DMS 273 treated with DMSO at 0.1 percent for 48 hours (cell line): ENCODE measurements at places on chromosomes 12 and 14.

GRCh38 chr14:52783206-52783605, 8.2 kb downstream of the GNPNAT1 start:
- no peak for DNase-seq

DNA sequence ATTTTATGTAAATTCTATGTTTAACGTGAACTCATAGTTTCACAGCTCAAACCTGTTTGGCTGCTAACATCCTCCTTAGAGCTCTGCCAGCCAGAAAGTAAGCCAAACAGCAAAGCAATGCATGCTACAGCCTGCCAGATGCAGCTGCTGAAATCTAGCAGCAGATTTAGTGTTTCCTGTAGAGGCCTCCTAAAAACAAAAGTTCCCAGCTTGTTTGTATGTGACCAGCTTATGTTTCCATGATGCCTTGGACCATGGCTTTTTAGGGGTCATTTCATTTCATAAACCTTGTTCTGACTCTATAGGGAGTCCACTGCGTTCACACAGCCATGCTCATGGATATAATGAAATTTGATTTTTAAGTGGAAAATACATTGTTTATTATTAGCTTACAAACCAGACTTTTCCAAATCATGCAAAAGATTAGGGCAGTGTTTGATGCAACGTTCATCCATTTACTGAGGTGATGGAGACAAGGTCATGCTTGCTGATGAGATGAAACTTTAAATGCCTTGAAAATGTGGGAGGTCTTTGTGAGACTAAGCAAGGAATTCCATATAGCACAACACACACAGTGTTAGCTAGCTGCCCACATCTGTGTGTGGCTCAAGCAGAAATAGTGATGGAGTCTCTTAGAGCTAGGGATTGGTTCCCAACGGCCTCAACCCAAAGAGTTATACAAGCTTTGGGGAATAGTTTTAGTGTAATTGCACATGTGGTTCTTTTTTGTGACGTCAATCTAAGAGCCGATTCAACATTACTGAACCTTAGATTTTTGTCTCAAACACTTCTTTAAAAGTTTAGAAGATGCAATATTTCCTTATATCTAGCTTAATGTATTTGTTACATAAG, 157.5 kb upstream of the LRIG3 start:
- DNase-seq = no peak

GRCh38 chr14:105200074-105200473, 19.0 kb upstream of the NUDT14 start:
- no peak for DNase-seq

- DNase-seq = no peak
Measured at GRCh38 chr14:52738409-52738808, 8.4 kb downstream of the STYX start.

DNA sequence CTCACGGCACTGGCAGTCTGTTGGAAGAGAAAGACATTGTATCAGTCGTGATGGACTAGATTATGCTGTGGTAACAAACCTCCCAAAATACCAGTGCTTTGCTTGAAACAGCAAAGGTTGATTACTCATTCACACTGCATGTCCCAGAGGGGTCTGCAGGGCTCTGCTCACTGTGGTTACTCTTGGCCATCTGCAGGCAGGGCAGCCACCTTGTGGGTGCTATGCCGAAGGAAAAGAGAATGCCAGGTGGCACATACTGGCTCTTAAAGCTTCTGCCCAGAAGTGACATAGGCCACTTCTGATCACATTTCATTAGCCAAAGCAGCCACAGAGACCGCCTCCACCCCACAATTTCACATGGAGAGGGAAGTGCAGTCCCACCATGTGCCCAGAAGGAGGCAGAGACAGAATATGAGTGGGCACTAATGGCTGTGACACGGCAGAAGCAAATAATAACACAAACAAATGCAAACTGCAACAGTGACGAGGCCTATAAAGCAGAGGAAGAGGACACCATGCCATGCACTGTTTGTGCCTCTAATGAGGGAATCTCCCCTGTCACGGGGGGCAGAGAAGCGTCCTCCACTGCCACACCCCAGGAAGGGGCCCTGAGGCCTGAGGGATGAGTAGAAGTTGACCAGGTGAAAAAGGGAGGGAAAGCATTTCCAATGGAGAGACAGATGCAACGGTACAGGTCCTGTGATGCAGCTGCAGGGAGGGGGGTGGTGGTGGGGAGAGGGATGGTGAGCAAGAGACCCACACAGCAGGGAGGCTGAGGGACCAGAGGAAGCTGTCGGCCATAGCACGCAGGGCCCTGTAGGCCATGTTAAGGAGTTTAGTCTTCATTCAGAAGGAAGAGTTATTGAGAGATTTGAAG, 51.7 kb upstream of the KICS2 start:
- no peak for DNase-seq

DNA sequence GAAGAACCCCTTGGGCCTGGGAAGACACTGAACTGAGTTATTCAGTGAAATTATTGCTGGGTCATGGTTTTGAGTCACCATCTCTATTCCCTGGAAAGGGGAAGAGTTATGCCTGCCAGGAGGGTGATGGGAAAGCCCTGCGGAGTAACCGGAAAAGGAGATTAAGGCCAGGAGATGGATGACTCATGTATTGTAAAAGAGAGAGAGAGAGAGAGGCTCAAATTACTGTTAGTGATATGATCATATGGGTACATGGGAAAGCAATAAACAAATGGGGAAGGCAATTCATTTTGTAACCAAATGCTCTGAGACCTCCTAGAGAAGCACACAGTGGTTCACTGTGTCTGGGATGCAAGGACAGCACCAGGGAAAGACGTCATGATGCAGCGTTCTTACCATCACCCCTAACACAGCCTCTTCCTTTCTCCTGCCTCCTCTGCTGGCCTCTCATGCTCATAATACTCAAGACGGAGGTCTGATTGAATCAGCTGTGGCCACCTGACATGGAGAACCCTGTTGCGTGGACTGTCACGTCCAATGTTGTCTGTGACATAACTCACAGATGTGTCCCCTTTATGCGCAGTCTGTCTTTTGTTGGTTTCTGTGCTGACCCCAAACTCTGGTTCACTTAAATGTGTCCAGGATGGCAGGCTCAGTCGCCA, 243.7 kb downstream of the TMEM132D start:
- DNase-seq = no peak

DNA sequence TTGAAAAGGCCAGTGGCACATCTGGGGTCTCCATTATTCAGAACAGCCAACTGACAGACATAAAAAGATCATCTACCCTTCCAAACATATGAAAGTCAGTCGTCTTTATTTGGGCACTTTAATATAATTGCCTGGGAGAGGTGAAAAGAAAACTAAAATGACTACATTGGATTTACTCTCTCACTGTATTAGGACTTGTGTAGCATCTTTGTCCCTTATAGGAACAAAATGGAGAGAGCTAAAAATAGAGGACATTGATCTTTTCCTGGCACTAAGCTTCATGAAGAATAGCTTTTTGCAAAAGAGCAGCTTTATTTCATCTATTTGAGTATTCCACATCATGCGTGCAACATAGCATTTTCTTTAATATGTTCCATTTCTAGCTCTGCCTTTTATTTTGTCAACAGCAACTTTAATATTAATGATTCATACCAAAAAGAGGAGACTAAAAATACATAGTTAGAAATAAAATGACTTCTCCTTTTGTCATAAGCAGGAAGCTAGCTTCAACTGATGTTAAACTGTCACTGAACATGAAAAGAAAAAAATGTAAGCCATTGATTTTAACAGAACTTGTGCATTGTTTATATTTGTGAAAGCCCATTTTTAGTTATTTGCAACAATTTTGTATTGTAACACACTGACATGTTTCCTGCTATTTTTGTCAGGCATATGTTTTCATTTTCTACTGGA, 254.6 kb downstream of the SEC23A start:
- DNase-seq = no peak

DNA sequence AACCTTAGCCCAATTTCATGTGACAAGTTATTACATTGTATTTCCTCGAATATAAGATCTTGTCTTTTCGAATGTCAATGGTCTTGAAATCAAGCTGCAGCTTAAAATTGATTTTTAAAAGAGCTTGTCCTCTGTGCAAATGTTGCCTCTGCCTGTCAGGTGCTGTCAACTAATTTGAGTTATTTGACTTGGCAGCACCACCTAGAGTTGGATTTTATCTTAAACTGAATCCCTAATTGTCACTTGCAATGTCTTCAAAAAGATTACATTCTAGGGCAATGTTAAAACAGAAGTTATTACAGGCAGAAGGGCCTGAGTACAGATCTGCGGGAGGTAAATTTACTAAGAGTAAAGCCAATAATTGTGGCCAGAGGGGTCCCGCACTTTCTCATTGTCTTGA, 26.2 kb upstream of the TUNAR start:
- no peak for DNase-seq

DNA sequence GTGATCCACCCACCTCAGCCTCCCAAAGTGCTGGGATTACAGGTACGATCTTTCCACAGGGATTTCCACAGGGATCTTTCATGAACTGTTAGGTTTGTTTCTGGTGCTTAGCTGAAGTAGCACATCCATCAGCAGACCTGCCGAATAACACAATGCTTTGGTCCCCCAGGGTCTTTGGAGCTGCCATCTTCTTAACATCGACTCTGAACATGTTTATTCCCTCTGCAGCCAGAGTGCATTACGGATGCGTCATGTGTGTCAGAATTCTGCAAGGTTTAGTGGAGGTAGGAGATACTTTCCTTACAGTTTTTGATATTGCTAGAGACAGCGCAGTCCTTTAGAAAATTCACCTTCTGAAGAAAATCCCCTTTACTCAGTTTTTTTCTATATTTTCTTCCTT, 36.3 kb downstream of the SLC17A8 start:
- DNase-seq = no peak

DNA sequence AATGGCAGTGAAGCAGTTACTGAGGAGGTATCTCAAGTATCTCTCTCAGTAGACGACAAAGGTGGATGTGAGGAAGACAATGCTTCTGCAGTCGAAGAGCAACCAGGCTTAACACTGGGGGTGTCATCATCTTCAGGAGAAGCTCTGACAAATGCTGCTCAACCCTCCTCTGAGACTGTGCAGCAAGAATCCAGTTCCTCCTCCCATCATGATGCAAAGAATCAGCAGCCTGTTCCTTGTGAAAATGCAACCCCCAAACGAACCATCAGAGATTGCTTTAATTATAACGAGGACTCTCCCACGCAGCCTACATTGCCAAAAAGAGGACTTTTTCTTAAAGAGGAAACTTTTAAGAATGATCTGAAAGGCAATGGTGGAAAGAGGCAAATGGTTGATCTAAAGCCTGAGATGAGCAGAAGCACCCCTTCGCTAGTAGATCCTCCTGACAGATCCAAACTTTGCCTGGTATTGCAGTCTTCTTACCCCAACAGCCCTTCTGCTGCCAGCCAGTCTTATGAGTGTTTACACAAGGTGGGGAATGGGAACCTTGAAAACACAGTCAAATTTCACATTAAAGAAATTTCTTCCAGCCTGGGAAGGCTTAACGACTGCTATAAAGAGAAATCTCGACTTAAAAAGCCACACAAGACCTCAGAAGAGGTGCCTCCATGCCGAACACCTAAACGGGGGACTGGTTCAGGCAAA, 216.6 kb downstream of the AKAP6 start:
- no peak for DNase-seq

DNA sequence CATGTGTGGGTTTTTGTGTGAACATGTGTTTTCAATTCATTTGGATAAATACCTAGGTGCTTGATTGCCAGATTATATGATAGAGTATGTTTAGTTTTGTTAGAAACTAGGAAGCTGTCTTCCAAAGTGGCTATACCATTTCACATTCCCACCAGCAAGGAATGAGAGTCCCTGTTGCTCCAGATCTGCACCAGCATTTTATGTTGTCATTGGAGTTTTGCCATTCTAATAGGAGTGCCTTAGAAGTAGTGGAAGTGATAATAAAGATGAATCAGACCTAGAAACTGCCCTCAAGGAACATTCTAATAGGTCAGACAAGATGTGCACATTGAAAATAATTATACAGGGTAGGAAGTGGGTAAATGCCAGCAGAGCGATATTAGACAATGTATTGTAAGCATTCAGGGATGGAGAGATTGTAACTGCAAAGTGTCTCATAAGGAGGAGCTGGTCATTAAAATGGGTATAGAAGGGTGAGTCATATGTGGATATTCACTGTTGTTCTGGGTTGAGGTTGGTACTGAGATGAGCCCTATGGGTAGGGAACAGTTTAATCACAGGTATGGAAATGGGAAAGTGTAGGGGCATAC, 71.4 kb downstream of the MNAT1 start:
- DNase-seq = no peak

- DNase-seq = no peak
Measured at GRCh38 chr14:96088911-96089310, 49.7 kb downstream of the C14orf132 start.

DNA sequence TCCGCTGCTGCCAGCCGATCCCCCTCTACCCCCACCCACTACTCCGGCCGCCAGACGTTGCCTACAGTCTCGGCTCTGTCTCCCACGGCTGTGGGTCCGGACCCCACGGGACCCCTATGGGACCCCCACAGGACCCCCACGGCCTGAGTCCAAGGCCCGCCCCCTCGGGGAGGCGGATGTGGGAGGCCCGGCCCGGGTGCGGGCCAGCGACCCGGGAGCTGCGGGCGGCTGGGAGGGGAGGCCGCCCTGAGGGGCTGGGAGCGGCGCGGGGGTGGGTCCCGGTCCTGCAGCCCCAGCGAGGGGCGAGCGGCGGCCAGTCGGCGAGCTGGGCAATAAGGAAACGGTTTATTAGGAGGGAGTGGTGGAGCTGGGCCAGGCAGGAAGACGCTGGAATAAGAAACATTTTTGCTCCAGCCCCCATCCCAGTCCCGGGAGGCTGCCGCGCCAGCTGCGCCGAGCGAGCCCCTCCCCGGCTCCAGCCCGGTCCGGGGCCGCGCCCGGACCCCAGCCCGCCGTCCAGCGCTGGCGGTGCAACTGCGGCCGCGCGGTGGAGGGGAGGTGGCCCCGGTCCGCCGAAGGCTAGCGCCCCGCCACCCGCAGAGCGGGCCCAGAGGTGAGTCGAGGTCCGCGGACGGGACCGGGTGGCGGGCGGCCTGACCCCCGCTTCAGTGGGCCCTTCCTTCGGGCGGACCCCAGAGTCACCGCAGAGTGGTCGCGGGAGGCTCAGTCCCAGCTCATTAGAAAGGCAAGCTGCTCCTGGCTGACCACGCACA, at the start of gene ACVRL1:
ACVRL1 (plus strand) TSS at position 422 of the 773 bp plus-strand sequence. CDS start 4,971 bp downstream, outside the sequence.
- no peak for DNase-seq

DNA sequence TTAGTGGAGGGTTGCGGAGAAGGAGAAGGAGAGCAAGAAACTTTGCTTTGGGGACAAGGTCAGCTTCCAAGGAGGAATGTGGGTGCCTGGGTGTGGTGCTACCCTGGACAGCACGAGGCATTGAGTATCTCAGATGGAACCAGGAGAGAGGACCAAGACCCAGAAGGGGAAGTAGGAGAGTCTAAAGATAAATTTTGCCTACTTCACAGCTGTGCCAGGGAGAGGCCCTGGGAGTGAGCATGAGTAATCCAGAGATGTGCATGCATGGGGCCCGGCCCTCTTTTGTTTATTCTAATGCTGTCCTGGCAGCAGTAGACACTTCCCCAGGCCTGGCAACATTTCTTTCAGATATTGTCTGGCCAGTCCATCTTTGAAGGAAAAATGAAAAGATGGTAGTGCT, 49.5 kb upstream of the GNPNAT1 start:
- no peak for DNase-seq

- DNase-seq = no peak
Measured at GRCh38 chr14:53501361-53502211, 348.5 kb upstream of the DDHD1 start.

GRCh38 chr14:75610834-75611233, 32.4 kb downstream of the FLVCR2 start:
- no peak for DNase-seq
